ENCODE measurements at places on chromosomes 13 and 19.

DNA sequence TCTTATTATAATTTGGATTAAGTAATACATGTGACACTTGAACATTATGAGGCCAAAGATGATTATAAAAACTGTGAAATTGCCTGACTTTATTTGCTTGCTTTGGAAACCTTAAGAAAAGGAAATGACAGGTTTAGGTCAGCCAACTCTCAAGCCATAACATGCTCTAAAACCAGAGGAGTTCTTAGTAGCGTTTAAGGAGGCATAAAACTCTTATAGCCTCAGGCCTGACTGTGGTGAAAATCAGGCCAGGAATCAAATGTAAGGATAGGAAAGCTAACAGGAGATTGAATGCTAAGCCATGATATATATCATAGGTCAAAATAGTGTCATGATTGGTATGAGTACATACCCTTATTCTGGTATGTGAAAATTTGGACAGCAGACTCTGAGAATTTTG is 1142.4 kb upstream of the MIR17HG start:
- DNase-seq: no peak

DNA sequence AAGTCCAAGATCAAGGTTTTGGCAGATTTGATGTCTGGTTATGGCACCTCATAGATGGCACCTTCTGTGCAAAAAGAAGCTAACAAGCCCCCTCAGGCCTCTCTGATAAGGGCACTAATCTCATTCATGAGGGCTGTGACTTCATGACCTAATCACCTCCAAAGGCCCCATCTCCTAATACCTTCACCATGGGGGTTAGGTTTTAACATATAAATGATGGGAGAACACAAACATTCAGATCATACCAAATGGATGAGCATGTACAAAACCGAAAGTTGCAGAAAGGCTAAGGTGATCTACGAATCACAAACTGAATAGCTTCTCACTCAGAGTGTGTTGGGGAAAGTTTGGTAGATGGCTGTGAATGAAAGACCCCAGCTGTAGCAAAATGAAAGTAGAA is 217.4 kb downstream of the TBC1D4 start:
- DNase-seq: no peak

GRCh38 chr13:113216254-113217048 is 7.0 kb downstream of the CUL4A start:
- no peak for DNase-seq

DNA sequence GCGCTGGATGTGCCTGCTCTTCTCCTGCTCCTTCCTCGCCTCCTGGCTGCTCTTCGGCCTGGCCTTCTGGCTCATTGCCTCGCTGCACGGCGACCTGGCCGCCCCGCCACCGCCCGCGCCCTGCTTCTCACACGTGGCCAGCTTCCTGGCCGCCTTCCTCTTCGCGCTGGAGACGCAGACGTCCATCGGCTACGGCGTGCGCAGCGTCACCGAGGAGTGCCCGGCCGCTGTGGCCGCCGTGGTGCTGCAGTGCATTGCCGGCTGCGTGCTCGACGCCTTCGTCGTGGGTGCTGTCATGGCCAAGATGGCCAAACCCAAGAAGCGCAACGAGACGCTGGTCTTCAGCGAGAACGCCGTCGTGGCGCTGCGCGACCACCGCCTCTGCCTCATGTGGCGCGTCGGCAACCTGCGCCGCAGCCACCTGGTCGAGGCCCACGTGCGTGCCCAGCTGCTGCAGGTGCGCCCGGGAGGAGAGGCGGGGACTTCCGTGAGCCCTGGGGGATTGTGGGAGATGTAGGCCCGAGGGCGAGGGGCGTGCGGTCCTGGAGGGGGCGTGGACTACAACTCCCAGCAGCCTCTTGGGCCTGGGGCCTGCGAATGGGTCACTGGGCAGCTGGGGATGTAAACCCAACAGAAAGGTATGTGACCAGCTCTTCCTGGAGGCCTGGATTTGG is 6.7 kb downstream of the KCNJ14 start:
- DNase-seq: no peak

- DNase-seq: no peak
Observed at GRCh38 chr19:5191091-5191490, 149.5 kb downstream of the PTPRS start.

- DNase-seq: no peak
Observed at GRCh38 chr13:90910018-90910639, 437.4 kb upstream of the MIR17HG start.

DNA sequence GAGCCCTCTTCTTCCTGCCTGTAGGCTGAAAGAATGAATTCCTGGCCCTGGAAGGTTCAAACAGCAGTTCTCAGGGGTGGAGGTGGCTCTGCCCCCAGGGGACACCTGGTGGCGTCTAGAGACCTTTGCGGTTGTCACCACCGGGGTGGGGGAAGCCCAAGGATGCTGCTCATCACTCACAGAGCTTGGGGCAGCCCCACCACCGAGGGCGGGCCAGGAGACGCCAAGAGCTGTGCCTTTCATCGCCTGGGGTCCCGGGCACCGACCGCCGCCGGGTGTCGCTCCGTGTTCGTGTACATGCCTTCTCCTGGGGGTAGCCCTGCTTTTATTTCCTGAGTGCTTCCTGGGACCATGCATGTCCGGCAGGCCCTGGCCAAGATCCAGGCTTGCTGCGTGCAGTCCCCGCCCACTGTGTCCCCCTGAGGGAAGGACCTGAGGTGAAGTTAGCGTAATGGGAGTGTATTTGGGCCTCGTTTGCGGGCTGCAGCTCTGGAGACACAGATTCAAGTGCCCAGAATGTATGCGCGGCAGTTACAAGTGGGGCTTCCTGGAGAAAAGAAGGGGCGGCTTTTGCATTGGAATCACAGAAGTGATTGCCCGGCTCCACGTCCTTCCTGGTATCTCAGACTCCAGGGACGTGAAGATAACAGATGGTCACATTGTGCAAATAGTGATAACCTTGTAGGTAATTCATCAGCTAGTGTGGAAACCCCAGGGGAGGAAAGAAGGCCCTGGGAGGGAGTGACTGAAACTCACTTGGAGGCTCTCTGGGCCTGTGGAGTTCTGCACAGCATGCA is 7.8 kb downstream of the DOT1L start:
- no peak for DNase-seq

- DNase-seq: no peak
Observed at GRCh38 chr13:57569986-57570385, 61.6 kb upstream of the PCDH17 start.

- no peak for DNase-seq
Observed at GRCh38 chr13:59700281-59700680, 463.4 kb downstream of the DIAPH3 start.

DNA sequence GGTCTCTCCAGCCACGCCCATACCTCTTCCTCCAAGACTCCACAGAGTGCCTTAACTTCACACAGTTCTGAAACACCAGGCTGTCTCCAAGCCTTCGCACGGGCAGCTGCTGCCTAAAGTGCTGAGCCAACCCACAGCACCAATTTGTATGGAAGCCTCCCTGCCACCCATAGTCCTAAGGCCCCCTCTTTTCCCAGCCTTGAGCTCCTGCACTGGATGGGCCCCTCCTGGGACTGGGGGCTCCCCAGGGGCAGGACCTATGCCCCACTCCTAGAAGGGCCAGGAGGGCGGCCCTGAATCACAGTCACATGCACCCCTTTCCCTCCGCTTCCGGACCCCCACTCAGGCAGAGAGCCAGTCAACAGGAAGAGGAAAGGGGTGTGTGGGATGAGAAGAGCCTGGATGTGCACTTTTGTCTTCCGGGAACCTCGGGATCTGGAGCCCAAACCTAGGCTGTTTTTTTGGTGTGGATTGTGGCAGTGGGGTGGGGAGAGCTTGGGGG is 5.1 kb upstream of the FCER2 start:
- peak; percentile 29 for DNase-seq

GRCh38 chr13:85148009-85148408 is 651.2 kb downstream of the SLITRK6 start:
- no peak for DNase-seq

GRCh38 chr13:54394085-54394700 is 1365.6 kb downstream of the OLFM4 start:
- DNase-seq: no peak

DNA sequence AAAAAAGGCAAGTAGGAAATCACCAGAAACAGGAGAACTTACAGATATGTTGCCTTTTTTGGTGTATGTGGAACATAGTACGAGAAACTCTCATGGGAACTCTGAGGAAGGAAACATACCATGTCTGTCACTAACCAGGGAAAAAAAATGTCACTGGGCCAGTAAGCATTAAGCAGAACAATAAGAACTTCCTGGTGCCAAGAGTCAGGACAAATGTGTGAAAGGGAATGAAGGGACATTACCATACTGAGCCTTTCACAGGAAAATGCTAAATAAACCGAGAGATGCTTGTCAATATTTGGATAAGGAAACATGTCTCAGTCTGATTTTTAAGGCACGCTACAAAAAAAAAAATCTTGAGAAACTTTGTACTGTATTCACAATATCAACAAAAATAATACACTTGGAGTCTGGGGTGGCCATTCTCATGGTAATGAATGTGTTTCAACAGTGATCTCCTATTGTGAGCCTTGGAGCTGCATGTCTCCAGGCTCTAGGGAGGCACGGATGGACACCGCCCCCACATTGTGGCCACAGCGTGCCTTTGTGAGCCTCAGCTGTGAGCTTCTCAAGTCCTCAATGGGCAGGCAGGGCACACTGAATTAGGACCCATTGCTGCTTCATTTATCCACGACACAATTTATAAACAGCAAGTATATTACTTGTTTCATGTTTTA is 113.0 kb upstream of the ARGLU1 start:
- no peak for DNase-seq

DNA sequence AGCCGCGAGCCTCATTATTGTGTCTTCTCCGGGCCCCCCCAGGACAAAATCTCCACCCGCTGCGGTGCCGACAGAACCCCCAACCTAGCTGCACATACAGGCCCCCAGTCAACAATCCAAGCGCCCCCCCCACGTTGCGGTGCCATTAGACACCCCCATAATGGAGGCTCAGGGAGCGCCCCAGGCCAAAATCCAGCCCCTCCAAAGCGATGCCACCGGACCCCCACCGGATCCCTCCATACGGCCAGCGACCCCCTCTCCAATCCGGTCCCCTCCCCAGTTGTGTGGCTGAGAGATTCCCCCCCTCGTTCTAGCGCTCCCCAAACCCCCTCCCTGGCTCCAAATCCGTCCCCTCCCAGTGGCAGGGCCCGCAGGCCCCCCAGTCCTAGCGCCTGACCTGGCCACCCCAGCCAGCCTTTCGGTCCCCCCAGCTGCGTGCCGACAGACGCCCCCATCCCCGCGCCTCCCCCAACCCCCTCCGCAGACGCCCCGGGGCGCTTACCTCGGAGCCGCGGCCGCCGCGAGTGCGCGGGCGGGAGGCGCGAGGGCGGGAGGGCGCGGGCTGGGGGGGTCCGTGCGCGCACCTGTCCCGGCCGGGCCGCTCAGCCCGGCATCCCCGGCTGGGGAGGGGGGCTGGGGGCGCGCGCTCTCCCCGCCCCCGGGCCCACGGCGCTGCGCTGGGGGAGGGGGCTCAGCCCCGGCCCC is 21.6 kb upstream of the SEMA6B start:
- DNase-seq: no peak

- DNase-seq: no peak
Observed at GRCh38 chr13:37981932-37982331, 112.4 kb upstream of the TRPC4 start.

- peak; percentile 31 for DNase-seq
Observed at GRCh38 chr13:40665126-40666044, 1.1 kb downstream of the FOXO1 start.

- no peak for DNase-seq
Observed at GRCh38 chr13:67474115-67474514, 244.0 kb upstream of the PCDH9 start.

DNA sequence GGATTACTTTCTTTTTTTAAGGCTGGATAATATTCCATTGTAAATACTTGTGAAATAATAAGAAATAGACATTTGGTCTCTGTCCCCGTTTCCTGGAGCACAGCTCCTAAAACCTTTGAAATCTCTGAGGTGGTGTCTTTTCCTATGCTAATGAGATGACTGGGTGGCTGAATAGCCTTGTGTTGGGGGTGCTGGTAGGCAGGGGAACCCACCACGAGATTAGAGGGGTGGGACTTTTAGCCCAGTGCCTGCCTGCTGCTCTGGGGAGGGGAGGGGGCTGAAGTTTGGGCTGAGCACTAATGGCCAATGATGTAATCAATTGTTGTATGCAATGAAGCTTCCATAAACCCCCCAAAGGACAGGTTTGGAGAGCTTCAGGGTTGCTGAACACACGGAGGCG is 175.7 kb downstream of the FGF9 start:
- no peak for DNase-seq

DNA sequence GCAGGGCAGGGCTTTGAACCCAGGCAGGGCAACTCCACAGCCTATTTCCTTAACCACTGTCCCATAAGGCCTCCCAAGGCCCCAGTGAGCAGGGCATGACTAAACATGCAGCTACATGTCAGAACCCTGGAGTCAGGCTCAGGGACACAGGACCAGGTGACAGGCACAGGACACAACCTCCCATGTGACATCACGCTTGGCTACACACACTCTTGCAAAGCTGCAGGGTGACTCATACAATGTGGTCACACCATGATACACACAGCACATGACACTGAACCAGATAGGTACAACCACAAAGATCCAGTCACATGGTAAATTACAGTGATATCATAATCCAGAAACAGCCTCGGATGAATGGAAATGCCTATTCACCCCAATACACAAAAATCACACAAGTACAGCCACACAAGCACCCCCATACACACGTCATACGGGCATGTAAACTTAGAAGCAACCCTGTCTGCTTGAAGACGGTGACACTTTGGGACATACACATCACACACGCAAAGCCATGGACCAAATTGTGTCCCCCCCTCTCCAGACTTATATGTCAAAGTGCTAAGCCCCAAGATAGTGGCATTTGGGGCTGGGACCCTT is 14.5 kb downstream of the KLK4 start:
- DNase-seq: peak; percentile 58

- no peak for DNase-seq
Observed at GRCh38 chr13:31214435-31214834, 14.7 kb downstream of the B3GLCT start.

DNA sequence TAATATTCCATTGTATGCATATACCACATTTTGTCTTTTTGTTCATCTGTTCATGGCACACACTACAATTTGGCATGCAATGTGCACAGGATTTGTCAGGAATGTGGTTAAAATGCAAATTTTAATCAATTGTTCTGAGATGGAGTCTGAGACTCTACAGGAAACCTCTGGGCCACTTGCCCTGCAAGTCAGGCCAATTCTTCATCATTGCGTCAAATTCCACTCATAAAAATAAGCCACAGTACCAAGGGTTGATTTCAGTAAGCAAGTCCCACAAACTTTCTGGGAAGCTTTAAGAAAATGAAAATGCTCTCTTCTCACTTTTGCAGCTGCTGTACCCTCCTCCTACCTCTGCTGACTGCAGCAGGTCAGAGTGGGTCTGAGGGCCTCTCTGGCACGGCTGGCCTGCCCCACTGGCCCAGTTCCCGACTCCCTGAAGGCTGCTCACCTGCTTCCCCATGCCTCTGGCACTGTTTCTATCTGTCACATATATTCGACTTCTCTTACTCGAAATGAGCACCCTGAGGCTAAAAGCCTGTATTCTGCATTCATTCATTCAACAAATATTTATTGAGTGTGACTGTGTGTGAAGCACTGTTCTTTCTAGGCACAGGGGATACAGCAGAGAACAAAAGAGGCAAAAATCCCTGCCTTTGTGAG is 83.8 kb upstream of the WASF3 start:
- DNase-seq: no peak
